Activated CD4-positive, alpha-beta T cell treated with anti-CD3 and anti-CD28 coated beads, Interleukin-2, amount 10 ng/mL, durations not matched to agents 7 days and 5 days (primary cell): ENCODE measurements at places on chromosomes 16 and 17.

DNA sequence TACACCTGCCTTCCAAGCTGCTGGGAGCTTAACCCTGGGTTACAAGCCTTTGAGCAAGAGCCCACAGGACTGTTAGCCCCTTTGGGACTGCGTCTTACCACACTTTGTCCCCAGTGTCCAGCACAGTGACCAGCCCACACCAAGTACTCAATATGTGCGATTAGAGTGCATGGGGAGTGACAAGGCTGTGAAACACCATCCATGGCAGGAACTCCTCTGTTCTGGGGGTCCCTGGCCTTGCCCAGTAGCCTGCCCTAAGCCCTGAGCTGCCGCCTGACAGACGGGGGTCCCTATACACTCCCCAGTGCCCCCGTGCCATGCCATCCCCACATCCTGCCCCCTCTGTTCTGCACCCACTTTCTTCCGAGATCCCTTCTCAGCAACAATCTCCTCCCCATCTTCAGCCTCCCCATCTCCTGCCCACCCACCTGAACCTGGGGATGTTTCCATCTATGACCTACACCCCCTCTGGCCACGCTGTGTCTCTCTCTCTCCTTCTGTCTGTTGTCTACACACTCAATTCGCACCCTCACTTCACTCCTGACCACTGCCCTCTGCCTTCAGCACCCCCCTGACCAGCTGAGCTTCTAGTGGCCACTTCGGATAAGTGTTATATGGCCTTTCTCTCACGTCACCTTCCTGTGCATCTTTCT lies 112.9 kb upstream of the SMURF2 start:
- no peak for DNase-seq

GRCh38 chr16:59126486-59126885 lies 392.4 kb upstream of the GOT2 start:
- DNase-seq, result no peak

DNA sequence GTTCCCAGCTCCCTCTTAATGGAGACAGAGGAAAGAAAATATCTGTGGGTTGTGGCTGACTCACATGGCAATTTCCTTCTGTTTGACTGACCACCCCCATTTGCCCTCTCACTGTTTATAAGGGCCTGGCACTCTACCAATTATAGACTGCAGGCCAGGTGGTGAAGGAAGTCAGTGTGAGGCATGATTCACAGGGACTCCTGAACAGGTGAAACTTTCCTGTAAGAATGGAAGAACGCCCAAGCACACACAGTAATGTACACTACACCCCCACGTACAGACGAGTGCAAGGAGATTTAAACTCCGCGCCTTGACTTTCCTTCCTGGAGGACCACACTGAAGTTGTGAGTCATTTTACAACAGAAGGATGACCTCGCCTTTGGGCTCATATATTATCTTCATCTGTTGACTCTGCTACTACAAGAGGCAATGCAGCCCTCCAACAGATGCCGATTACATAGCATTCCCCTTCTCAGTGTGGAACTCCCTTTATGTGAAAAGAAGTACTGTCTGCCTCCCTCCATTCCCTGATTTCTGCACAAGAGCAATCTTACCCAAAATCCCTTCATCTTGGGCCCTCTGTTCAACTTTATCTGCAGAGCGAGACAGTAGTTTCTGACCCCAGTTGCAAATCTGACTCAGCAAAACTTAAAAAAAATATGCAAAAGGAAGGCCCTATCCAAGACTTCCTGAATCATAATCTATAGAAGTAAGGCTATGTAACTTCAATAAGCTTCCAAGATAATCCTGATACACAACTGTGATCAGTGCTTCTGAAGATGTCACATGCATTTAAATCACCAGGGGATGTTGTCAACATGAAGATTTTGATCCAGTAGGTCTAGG lies 163.6 kb downstream of the SHISA6 start:
- no peak for DNase-seq

- no peak for DNase-seq
Observed at GRCh38 chr16:4180511-4180910, 61.4 kb downstream of the SRL start.

GRCh38 chr17:40242774-40243173 lies 23.7 kb downstream of the WIPF2 start:
- DNase-seq, result no peak

DNA sequence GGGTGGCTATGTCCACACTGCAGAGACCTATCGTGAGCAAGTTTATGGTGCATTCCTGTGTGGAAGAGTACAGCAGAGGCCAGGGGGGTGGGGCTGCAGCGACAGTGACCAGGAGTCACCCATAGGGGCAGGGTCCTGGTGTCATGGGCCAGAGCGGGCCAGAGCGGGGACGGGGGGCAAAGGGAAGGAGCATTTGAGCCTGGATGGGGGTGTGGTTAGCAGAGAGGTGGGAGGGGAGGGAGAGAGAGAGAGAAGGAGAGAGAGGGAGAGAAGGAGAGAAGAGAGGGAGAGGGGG lies 17.8 kb downstream of the JPH3 start:
- DNase-seq, result no peak

- DNase-seq, result no peak
Observed at GRCh38 chr16:74279266-74279665, 17.3 kb upstream of the PSMD7 start.

DNA sequence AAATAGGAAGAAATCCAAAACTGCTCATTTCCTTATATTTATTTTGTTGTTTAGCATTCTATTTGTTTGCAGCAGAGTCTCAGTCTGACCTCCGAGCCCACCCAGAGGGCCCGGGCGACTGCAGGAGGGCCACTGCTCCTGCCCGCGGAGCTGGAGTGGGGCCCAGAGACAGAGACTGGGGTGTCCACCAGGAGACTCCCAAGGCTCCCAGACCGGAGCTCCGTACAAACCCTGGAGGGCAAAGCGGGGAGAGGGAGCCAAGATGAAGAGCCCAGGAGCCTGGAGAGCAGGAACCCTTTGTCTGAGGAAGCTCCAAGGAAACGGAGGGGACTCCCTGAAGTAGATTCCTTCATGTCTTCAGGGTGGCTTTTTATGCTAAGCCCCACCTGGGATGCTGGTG lies 57.9 kb downstream of the AXIN2 start:
- DNase-seq, result no peak

DNA sequence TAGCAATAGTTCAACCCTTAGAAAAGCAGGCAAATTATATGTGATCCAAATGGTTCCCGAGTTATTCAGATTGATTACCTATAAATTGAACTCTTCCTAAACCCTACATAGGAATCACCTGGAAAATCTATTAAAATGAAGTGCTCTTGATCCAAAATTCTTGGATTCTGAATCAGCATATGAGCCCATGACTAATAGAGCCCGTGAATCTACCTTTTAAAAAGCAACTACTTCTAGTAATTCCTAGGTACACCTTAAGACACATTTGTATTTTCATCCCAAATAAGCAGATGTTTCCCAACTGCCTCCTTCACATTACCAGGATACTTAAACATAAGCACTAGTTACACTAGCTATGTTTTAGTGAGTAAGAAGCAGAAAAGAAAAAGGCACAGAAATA lies 1171.0 kb upstream of the GOT2 start:
- DNase-seq, result no peak

- DNase-seq, result no peak
Observed at GRCh38 chr17:10058921-10059683, 139.3 kb downstream of the GAS7 start.

- no peak for DNase-seq
Observed at GRCh38 chr17:10610884-10611283, 46.2 kb downstream of the MYH3 start.

DNA sequence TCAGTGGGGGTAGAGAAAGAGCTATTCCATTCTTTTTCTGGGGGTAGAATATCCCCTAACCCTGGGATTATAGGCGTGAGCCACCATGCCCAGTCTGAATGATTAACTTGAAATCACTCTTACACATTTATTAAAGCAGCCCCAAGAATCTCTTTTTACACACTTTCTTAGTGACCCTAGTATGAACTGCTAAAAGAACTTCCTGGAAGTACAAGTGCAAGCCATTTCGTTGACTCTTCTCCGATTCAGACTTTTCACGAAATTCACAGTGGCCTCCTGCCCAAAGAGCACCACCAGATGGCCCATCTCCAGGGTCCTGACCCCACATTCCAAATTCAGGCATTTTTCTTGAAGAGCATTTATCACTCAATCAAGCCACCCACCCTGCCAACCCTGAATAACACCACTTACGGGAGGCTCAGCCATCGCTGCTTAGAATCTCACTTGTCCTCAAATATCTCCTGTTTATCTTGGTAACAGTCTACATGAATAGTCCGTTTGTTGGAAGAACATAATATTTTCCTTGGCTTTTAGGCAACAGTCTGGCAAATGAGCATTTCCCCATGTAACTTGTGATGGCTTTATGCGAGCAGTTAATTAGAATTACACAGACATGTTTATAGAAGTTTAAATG lies 28.0 kb downstream of the ZNF423 start:
- no peak for DNase-seq

GRCh38 chr17:56934280-56934679 lies 20.4 kb upstream of the TRIM25 start:
- peak; percentile 7 for DNase-seq

GRCh38 chr16:64880006-64880405 lies 241.9 kb downstream of the CDH11 start:
- DNase-seq, result no peak

DNA sequence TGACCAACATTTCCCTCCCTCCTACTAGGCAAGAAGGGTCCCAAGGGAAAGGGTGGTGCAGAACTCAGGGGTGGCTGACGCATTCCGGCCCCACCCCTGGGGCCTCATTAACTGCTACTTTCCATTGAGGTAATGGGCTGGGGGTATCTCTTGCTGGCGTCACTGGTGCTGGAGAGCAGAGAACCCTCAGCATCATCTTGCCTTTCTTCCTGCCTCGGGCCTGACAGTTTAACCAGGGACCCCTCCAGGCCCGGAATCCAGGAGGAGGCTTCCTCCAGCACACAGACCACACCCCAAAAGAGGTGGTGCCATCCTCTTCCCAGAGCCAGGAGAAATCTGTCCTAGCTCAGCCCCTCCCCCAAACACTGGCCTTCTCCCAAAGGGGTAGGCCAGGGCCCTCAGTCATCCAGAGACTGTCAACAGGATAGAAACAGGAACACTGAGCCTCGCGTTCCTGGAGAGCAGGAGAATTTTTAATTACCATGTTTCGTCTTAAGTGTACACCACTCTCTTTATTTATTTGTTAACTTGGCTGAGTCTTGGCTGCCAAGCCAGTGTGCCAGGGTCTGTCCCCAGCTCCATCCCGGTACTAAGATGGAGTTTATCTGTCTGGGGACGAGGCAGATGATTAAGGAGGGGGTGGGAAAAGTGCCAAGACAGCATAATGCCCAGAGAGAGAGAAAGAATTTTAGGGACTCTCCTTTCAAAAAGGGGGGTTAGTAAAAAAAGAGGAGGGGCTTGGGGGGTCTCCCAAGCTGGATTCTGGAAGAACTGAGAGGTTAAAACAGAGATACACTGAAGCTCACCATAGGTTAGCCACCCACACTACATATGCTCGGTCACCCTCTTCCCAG lies 5.1 kb downstream of the ETV4 start:
- DNase-seq, result no peak

DNA sequence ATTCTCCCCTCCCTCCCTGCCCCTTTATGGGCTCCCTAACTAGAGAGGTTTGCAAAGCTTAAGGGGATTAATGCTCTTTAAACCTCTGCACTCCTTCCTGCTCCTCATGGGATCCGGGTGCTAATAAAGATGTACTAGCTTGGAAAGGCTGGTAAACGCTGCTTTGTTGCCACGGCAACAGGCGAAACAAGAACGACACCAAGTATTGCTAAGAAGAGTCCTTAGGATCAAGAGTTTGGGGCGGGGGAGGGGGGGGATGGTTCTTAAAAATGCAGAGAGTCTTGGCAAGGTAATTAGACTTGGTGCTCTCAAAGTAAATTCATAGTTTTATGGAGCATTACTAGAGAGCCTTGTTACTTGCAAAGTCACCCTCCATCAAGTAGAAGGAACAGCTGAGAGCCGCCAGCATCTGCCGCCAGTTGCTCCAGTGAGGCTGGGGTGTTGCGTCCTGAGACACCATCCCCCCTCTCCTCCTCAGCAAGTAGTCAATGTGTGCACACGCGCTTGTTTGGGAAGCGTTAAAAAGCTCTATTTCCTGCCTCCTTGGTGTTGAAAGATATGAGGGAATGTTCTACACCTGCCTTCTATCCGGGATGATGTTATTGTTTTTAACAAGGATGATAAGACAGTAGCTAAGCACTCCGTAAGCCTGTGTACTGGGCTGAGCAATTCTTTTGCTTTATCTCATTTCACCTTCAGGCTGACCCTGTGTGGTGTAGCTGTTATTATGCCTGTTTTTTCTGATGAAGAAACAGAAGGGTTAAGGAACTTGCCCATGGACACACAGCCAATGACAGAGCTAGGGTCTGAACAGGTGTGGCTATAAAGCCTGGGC lies 190.9 kb downstream of the CCDC182 start:
- no peak for DNase-seq

DNA sequence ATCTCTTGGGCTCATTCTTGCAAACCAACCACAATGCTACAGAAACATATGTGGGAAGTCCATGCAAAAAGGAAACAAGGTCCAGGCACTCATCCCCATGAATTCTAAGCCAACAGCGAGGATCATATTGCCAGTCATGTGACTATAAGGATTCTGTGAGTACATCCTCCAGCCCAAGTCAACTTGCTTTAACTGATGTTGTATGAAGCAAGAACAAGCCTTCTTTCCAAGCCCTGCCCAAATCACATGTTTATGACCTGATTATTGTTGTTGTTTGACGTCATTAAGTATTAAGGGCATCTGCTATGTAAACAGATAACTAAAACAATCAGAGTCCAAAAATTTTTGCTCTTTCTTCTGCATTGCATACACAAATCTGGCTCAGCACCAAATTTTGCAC lies 78.2 kb upstream of the MON1B start:
- no peak for DNase-seq

- no peak for DNase-seq
Observed at GRCh38 chr17:69733171-69734012, 318.9 kb downstream of the MAP2K6 start.

- DNase-seq, result no peak
Observed at GRCh38 chr17:17938388-17939107, 33.7 kb downstream of the TOM1L2 start.

DNA sequence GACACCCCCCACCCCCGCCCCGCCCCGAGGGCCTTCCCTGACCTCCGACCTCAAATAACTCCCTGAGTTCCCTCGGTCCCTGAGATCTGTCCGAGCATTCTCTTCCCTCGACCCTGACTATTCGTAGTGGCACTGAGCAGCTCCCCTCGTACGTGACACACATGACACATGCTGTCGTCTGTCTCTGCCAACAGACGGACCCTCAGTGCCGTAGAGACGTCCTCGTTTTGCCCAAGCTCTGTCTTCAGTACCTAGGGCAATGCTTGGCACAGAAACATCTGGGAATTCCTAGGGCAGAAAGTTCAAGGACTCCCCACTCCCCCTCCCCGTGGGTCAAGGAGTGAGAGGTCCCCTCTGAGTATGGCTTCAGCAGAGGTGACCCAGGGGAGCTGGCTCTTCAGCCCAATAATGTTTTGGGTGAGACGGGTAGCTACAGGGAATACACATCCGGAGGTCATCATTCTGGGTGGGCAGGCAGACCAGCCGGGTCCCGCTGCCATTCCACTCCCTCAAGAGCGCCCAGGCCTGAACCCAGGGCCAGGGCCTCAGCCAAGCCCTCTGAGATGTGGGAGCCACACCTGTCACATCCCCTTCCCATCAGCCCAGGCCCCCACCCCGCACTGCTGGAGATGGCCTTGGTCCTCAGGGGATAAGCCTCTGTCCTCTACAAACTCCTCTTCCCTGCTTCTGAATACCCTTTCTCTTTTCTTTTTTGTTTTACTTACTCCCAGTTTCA lies 671 bp upstream of the FADS6 start:
- DNase-seq, result no peak
